Right atrium auricular region (tissue), 2 donors: ENCODE measurements at places on chromosomes 4 and X.

DNA sequence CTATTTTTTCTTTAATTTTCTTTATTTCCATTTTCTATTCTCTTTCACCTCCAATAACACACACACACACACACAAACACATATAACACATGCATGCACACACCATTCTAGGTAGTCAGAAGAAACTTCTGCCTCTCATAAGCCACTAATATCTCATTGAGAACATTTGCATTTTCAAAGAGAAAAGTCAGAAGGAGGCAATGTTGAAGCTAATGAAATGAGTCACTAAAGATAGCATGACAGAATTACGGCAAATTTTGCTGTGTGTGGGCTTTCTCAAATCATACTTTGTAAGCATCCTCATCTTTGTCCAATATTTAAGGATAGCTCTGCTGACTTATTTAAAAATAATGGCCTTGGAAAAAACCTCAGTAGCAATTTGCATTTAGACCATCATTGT lies 291.3 kb downstream of the GUCY2F start:
- DNase-seq, result no peak

- peak; percentile 72 for DNase-seq
Measured at GRCh38 chr4:168631241-168632162, 134.7 kb downstream of the PALLD start.

GRCh38 chr4:88110826-88111225 lies 47.6 kb downstream of the ABCG2 start:
- no peak for DNase-seq

- DNase-seq, result no peak
Measured at GRCh38 chr4:180578175-180578574, 1665.0 kb upstream of the TENM3 start.

- DNase-seq, result no peak
Measured at GRCh38 chrX:70231666-70232065, 2.8 kb upstream of the AWAT1 start.
